ENCODE measurements at places on chromosomes 11 and 22.

- DNase-seq: no peak
Measured at GRCh38 chr11:118705791-118706545, 26.5 kb upstream of the TREH start.

GRCh38 chr11:69654001-69654659 is 13.2 kb downstream of the CCND1 start:
- no peak for DNase-seq

- no peak for DNase-seq
Measured at GRCh38 chr11:14934641-14935351, 37.4 kb downstream of the CALCA start.

GRCh38 chr11:95269036-95269819 is 38.2 kb upstream of the SESN3 start:
- DNase-seq: no peak

Data from epithelial cell of esophagus (primary cell).